ENCODE measurements at places on chromosomes 6 and 20. TPM values are rescaled to one million over a fixed set of nuclear protein-coding genes. Genes with fewer than 3 reads are reported as not detected.

ZBTB9 gene
- total RNA-seq, result 8.6 TPM

C20orf96 gene
- total RNA-seq, result 1.1 TPM

LY6G5C gene
- total RNA-seq, result 3.1 TPM

PPP1R16B gene
- 84.1 TPM for total RNA-seq

DOK5 gene
- not detected for total RNA-seq

CEP43 gene
- total RNA-seq, result 32.5 TPM

IMPG1 gene
- total RNA-seq, result not detected

UFL1 gene
- total RNA-seq, result 19.1 TPM

HMGN3 gene
- total RNA-seq, result 18.9 TPM

MEP1A gene
- not detected for total RNA-seq

GHRH gene
- not detected for total RNA-seq

- no peak for DNase-seq
Measured at GRCh38 chr20:35891375-35891774, 62.9 kb downstream of the SCAND1 start.

DNA sequence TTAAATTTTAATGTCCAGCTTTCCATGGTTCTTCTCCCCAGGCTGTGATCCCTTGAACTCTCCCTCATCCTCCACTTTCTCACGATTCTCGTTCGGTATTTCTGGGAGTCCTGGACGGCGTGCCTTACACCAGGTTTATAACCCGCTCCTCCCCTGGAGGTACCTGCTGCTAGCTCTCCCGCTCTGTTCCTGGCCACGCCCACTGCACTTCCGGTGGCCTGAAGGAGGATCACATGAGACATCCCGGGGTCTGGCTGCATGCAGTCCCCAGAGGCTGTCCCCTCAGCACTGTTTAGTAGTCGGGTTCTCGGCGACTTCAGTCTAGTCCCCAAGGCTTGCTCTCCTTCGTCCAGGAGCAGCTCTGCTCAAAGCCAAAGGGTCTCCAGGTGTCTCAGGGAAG is 28.4 kb upstream of the GCLC start:
- no peak for DNase-seq

DNA sequence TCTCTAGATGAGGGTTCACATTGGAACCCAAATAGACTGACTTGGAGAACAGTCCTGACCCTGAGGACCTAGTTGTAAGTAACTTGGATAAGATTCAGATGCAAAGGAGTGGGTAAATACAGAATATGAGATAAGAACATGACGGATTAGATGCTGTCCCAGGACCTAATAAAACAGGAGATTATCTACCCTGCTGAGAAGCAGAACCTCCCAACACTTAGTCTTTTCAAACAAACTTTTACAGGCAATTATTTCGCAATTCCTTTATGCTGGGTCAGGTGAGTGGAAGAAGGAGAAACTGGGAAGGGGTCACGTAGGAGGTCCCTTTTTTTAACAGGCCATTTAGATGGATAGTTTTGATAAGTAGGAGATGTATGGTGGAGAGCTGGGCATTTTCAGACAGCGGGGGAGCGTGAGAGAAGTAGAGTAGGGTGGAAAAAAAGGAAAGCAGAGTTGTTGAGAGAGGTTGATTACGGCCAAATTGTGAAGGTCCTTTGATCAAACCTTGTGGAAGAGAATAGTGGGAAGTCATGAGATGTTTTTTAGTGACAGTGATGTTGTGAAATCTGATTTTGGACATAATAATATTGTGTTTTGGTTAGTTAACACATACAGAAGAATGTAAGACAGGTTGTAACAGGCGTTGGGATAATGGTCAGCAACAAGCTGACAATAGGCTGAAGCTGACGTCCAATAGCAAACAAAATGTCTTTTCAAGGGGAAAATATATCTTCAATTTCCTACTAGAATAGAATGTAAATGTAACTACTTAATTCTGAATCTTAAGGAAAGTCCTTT is 32.8 kb downstream of the FAM83B start:
- no peak for DNase-seq

DNA sequence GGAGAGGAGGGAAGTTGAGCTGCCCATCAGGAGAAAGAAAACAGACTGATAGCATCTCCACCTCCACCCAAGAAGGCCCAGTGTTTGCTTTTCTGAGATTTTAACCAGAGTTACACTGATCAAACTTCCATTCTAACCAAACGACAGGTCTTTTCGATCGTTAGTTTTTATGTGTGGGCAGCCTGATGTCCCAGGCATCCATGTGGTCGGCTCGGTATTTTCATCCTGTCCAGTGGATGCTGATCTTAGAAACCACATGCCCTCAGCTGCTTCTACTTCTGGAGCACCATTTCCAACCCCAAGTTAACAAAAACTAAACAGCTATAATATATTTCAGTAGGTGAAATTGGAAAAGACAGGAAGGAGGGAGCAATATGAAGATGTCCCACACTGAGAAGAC is 536.8 kb upstream of the JAG1 start:
- no peak for DNase-seq

- no peak for DNase-seq
Measured at GRCh38 chr20:61246269-61246668, 5.8 kb upstream of the CDH4 start.

- no peak for DNase-seq
Measured at GRCh38 chr6:108655806-108656651, 95.3 kb downstream of the FOXO3 start.

GRCh38 chr6:155223646-155224451 is 40.0 kb upstream of the CLDN20 start:
- peak; percentile 87 for DNase-seq

GRCh38 chr6:124066946-124067552 is 263.4 kb downstream of the NKAIN2 start:
- DNase-seq, result no peak

GRCh38 chr6:143884216-143884900 is 20.1 kb downstream of the ZC2HC1B start:
- no peak for DNase-seq

DNA sequence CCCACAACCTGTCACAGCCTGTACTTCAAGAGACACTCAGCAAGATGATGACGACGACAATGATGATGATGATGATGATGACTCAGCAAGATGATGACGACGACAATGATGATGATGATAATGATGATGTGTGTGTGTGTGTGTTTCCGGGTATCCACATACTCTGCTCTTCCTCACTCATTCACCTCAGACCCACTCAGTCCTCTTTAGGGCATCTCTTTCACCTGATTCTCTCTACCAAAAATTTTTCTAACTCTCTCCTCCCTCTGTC is 1.2 kb upstream of the EIF6 start:
- DNase-seq, result no peak

DNA sequence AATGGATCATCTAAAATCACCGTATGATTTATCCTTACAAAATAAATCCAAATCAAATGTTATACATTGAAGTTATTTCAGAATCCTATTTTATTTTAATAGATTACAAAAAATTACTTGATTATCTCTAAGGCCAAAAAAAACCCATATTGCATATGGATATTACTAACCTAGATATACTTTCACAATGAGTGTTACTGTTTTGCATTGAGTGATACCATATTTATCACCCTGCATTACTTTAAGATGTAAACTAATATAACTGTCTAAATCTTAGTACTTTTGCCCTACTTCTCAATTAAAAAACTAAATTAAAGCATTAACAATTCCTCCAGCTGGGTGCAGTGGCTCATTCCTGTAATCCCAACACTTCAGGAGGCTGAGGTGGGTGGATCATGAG is 11.1 kb downstream of the PPIL4 start:
- no peak for DNase-seq

- no peak for DNase-seq
Measured at GRCh38 chr6:14252271-14252850, 134.8 kb downstream of the CD83 start.

- no peak for DNase-seq
Measured at GRCh38 chr6:111256646-111257045, 169.3 kb downstream of the SLC16A10 start.

DNA sequence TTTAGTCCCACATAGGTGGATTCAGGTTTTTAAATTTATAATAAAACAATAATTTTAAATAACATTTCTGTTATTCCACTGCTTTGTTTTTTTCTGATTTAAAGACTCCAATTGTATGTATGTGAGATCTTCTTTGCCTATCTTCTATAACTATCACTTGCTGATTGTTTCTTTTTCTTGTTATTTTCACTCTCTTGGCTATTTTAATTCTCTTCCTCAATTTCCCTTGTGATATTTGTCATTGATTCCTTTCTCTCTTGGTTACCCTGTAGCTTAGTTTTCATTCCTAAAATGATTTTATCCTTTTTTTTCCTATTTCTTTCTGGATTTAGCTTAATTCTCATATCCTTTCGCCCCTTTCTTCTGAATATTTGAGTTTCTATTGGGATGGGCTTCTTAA is 227.3 kb upstream of the TENT5A start:
- no peak for DNase-seq

DNA sequence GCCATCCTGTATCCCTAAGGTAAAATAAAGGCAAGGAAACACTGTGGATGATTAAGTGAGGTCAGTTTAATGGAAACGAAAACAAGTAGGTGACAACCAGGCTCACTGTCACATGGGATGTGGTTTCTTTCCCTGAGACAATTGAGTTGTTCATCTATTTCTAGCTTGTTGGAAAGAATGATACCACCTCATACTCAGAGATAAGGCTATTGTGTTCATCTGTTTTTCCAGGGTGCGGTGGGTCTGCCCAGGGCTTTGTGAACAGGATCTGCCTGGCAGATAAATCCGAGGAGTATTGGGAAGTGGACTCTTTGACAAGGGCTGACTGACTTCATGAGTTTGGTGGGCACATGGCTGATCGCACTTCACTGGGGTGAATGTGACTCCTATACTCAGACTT is 80.8 kb upstream of the TIAM2 start:
- DNase-seq, result no peak

GRCh38 chr6:145483191-145483996 is 251.9 kb downstream of the EPM2A start:
- DNase-seq, result no peak

- no peak for DNase-seq
Measured at GRCh38 chr6:111912904-111913303, 39.7 kb upstream of the FYN start.

- no peak for DNase-seq
Measured at GRCh38 chr6:42125663-42126062, 16.8 kb downstream of the C6orf132 start.

DNA sequence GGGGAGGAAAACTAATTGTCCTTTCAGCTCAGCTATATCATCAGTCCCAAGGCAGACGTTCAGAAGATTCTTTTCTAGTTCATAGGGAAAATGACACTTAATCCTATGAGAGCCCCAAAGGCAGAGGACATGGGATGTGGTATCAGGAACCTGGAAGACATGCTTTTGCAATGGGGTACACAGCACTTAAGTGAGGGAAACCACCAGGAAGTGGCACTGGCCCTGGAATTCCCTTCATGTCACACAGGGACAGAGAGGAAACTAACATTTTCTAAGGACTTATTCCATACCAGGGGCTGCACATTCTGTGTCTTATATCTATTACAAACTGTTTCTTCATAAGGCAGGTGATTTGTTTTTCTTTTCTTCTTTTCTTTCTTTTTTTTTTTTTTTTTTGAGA is 28.2 kb downstream of the VPS52 start:
- DNase-seq, result no peak

GRCh38 chr20:44296011-44296410 is 15.0 kb downstream of the FITM2 start:
- no peak for DNase-seq

GRCh38 chr20:42082611-42083010 is 464.4 kb upstream of the CHD6 start:
- DNase-seq, result no peak

DNA sequence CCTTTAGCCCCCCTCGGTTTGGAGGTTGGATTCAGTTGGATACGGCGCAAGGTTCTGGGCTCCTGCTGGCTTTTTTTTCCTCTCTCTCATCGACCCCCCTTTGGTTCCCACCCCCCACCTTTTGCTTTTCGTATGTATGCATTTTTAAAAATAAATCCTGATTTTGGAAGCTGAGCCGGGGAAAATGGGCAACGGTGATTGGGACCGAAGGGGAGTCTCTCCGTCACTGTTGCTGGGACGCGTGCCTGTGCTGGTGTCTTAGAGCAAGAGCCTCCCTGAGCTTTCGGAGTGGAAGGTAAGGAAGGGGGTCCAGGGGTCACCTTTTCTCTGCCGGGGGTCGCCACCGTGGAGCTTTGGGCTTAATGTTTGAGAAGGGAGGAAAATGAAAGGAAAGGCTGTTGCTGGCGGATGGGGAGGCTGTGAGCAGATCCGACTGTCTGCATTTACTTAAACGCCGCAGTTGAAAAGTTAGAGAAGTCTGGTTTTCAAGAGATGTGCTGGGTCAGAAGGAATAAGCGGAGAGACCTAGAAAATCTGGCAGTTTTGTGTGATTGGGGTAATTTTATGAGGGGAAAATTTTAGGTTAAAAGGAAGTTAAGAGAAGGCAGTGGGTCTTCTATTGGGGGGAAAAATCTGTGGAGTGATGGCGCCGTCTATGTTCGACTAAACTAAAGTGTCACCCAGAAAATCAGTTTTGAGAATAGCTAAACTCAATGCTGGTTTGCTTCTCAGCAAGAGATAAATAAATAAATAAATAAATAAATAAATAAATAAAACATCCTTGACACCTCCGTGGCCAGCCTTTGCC is 828 bp downstream of the ADGRB3 start:
- no peak for DNase-seq

- DNase-seq, result no peak
Measured at GRCh38 chr6:43401730-43402129, 25.6 kb upstream of the ABCC10 start.

Measured in CD4-positive, CD25-positive, alpha-beta regulatory T cell (primary cell).